Hematopoietic multipotent progenitor cell treated with erythropoietin and hydrocortisone succinate and interleukin-3 and kit ligand, for 15 days (in vitro differentiated cells): ENCODE measurements at places on chromosomes 1 and 21.
A peak's percentile ranks its signal among the peaks of the same experiment; 100 is the strongest.

DNA sequence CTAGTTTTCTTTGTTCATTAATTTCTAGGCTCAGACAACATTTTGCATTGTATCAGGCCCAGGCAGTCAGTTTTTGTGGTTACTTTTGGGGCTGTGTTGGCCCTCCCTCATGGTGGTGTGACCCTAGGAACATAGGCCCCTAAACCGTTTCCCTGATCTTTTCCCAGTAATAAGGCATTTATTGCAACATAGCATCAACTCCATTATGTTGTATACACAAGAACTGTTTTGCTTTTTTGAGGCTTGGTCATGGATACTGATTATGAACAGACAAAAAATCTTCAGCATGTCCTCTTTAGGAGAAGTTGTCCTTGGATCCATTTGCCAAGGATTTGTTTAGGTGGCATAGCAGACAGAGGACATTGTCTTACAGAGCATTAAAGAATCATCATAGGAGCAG lies 10.3 kb downstream of the B3GALT2 start:
- no peak for DNase-seq

GRCh38 chr1:26839339-26839722 lies 12.8 kb downstream of the ZDHHC18 start:
- no peak for DNase-seq

DNA sequence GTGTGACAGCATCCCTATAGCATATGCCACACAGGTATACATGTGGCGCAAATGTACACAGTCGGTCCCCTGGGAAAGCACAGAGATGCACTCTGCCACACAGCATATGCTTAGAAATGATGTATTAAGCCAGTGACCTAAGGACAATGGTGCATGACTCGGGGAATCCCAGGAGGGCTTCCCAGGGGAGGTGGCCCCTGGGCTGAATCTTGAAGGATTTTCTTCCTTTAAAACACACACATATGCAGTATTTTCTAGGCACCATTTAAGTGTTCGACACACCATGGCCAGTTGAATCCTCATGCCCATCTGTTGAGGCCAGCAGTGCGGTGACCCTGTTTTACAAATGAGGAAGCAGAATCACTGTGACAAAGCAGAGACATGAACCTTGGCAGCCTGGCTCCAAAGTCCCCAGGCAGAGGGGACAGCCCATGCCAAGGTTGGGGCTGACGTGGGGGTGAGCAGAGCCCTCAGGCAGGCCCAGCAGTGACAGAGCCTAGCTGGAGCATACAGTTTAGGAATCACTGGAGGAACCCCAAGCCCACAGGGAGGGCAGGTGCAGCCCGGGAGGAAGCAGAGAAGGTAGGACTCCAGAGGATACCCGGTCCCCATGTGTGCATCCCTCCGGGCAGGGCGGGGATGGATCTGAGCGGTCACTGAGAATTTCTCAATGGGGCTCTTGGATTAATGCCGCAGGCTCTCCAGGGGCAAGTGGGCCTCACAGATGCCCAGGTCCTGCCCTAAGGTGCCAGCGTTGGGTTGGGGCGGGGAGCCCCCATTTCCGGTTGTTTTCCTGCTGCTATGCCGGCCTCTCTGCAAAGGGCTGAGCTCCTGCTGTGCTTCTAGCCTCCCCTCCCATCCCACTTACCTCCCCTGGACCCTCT lies 28.4 kb downstream of the WNT3A start:
- no peak for DNase-seq

- DNase-seq, result no peak
Measured at GRCh38 chr1:106278716-106279115, 777.8 kb upstream of the PRMT6 start.

DNA sequence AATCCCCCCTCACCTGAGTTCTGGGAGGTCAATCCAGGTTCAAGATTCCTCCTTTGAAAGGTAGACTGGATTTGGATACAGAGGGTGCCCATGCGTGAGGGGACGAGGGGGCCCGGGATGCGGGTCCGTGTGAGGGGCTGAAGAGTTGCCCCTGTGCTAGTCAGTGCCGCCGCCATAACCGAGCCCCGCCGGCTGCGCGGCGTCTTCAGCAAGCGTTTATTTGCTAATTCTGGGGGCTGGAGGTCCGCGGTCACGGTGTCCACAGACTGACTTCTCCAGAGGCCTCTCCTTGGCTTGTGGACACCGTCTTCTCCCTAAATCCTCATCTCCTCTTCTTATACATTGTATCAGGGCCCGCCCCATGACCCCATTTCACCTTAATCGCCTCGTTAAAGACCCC lies 20.9 kb upstream of the SAMD11 start:
- no peak for DNase-seq

DNA sequence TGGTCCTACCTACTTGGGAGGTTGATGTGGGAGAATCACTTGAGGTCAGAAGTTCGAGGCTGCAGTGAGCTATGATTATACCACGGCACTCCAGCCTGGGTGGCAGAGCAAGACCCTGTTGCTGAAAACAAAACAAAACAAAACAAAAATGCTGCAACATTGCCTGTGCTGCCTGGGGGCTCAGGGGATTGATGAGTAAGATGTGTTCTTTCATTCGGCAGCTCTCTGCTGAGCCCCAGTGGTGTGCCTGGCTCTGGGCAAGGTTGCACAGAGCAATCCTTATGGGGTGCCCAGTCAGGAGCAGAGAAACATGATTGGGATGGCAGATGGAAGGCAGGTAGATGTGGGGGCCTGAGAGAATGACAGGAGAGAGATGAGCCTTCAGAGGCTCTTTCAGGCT lies 28.6 kb upstream of the KDM4A start:
- DNase-seq, result no peak

- DNase-seq, result no peak
Measured at GRCh38 chr1:171994293-171994692, 153.0 kb downstream of the DNM3 start.

DNA sequence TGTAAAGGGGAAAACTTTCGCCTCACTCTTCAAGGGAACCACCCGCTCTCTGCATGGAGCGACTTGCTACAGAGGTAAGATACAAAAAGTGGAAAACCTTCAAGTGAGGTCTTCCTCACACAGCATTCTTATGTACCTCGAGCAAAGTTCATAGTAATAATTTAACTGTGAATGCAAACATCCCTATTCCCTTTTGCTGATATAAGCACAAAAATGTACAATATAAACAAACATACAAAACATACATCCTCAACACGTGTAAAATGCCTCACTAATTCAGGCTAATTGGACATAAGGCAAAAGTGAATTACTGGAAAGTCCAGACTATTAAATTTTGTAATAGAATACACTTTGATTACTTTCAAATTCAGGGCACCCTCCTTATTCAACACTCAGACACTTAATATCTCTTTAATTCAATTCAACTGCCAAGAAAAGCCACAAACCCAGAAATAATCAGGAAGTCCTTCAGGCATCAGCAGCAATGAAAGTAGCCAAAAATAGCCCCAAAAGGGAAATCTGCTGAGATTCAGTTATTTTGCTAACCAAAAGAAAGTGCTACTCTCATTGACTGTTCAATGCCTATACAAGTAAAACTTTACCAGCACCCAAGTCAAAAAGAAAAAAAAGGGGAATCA lies 15.2 kb upstream of the LMX1A start:
- DNase-seq, result no peak

GRCh38 chr1:42933610-42934491 lies 24.8 kb downstream of the SLC2A1 start:
- DNase-seq, result peak; percentile 39
